Spleen (tissue), 13 donors: ENCODE measurements at places on chromosomes 11 and 22.

DNA sequence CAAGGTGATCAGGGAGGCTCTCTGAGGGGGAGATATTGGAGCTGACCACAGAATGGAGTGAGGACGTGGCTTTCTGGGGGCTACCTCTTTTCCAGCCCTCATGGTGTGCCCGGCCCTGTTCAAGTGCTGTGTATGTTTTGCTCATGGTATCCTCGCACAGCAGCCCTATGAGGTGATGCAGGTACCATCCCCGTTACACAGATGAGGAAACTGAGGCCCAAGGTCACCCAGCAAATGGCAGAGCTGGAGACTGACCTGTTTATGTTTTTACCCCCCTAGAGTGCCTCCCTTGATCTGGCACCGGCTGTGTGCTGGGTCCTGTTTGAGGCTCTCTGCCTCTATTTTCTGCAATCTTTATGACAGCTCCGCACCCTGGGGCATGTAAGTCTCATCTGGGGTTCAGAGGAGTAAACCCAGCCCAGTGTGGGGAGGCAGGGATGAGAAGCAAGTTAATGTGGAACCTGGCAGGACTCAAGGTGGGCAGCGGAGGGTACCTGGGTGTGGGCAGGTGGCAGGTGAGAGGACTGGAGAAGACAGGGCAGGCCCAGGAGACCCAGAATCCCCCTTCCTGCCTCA lies 20.8 kb downstream of the SGSM1 start:
- no peak for DNase-seq

DNA sequence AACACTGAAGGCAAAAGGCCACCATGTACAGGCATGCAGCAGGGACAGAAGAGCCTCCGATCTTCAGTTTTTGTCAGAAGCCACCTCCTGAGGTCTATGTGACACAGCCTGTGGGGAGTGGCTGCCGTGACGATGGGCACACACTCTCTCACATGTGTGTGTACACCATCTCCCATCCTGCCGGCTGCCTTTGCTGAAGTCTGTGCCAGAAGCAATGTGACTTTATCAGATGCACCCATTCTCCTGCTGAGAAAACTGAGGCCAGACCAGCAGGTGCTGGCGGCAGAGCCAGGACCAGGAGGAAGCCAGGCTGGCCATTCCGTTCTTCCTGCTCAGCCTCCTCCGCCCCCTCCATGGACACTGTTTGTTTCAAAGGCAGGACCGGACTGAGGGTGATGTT lies 16.7 kb downstream of the SHANK2 start:
- DNase-seq = peak; percentile 45

GRCh38 chr11:29389793-29390192 lies 627.0 kb downstream of the KCNA4 start:
- DNase-seq = no peak

GRCh38 chr11:22173532-22173931 lies 19.4 kb upstream of the ANO5 start:
- DNase-seq = no peak

GRCh38 chr11:57935402-57936049 lies 88.2 kb upstream of the OR9Q1 start:
- DNase-seq = no peak

DNA sequence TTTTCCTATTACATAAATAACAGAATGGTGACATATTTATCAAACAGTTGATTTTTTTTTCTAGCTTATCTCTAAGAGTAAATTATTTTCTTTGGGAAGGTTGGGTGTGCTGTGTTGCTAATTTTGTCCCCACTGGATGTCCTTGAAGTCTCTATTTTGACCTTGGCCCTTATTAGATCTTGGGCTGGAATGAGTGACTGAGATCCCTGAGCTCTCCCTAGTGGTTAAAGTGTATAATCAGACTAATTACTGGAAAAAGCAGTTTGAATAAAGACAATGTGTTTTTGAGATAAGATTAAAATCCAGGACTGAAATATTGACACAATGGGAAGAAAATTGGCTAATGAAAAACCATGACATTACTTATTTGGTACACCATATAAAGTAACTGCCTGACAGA lies 56.1 kb downstream of the AASDHPPT start:
- DNase-seq = no peak

- DNase-seq = no peak
Observed at GRCh38 chr22:48396091-48396784, 1431.4 kb downstream of the BRD1 start.

GRCh38 chr11:67291481-67292381 lies 2.6 kb downstream of the ANKRD13D start:
- DNase-seq = peak; percentile 78

DNA sequence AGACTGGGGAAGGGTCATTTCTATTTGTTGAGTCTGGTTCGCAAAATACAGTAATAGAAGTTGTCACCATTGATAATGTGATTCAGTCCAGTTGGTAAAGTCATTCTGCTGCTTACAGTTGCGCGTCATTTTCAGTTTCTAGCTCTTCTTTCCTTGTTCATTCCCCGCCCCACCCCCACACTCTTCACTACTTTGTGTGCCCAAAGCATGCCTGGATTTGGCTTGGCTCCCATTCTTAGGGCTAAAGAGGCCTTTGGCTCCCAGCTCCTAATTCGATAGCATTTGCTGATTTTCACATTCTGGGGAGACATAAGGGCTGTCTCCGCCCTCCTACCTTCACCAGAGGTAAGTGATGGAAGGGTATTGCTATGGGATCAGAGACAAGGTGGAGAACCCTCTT lies 43.0 kb downstream of the CECR2 start:
- no peak for DNase-seq

DNA sequence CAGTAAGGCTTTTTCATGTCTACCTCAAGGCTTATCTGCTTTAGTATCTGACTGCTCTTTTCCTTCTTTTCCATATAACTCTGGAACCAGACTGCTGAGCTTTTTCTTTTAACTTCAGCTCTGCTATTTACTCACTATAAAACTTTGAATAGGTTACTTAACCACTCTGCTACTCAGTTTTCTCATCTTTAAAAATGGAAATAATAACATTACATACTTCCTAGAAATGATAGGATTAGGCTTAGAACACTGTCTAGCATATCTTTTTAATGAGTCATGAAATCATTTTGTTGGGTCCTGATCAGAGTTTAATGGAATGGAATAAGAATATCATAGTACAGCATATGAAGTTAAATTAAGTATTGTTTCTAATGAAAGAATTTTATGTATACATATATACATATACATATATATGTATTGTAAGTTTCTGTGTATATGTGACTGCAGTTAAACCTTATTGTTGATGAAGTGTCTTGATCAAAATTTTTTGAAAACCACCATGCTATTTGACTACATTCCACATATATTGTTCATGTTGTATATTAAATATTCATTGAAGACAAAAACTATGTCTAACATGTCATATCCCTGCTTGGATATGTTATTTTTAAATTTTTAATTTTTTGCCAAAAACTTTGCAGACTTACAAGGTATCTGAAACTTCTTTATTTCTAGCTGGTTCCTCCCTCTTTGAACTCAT lies 120.2 kb downstream of the METTL15 start:
- DNase-seq = no peak

GRCh38 chr11:123698546-123699127 lies 42.8 kb downstream of the ZNF202 start:
- DNase-seq = no peak

GRCh38 chr11:32774081-32774480 lies 20.4 kb downstream of the CCDC73 start:
- no peak for DNase-seq
